ENCODE measurements at places on chromosomes 4 and X.
A peak's percentile ranks its signal among the peaks of the same experiment; 100 is the strongest.

DNA sequence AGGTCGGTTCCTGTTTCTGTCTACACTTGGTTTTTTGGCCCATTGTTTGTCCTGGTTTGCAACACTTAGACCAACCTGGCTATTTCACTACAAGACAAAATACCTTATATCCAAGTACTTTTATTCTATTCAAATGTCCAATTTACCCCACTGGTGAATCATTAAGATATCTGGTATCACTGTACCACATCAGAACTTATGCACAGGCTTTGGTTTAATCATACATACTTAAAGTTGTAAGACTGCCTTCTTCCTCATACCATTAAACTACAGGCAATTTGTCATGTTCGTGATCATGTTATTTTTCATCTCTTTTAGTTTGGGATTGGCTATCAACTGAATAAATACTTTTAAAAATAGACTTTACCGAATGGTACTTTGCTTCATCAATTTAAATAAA, 53.0 kb upstream of the ATOH1 start:
- no peak for DNase-seq

GRCh38 chr4:66911880-66912279, 633.4 kb downstream of the CENPC start:
- DNase-seq: no peak

DNA sequence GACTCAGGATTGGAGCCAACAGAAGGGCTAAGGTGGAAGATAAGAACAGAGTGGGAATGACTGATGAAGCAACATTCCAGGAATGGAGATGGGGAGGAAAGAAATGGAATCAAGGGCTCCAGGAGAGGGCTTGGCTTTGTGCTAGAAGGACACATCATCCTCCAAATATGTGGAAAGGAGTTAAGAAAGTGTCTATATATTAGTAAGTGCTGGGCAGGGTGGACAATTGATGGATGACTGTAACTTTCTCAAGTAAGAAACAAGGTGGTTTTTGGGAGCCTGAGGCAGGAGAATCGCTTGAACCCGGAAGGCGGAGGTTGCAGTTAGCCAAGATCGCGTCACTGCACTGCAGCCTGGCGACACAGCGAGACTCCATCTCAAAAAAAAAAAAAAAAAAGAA, 71.6 kb upstream of the NFKB1 start:
- DNase-seq: no peak

DNA sequence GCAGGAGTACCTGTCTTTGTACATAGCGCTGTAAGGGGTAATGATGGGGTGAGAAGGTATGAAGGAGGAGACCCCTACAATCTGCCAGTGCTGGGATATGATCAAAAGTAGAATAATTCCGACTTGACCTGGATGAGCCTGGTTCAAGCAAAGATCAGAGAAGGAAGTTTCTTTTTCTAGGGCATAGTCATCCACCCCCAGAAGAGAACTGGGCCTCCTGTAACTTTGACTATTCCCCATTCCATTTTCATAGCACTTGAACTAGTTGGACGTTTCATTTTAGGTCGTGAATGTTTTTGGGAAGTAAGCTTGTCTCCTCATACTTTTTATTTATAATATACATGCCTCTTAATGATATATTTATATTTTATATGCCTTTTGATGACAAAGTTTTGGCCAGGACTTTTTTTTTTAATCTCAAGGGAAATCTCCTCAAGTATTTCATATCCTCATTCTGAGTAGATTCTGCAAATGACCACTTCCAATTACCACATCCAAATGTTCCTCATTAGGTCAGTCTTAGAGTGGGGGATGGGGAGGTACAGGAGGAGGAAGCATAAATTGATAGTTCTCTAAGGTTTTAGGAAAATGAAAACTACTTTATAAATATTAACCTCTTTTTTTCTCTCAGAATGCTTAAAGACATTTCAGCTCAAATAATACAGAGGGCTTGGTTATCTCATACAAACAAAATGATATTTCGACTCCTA, 3.5 kb downstream of the CXorf58 start:
- no peak for DNase-seq

DNA sequence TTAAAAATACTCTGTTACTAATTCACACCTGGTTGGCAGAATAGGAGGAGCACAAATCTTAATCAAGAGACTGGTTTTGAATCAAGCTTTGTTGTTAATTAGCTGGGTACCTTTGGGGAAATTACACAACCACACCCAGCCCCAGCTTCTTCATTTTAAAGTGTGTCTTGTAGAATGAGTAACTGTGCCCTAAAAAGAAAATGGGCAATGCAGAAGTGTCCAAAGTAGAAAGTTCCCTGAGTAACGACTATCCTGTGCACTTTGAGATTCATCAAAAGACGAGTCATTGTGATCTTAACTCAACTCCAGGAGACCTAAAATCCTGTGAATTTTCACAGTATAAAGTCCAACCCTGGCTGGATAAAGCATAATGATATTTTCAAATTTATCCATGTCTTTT, 792.3 kb upstream of the HS3ST1 start:
- no peak for DNase-seq

- DNase-seq: no peak
Observed at GRCh38 chr4:176054942-176055341, 10.7 kb upstream of the WDR17 start.

DNA sequence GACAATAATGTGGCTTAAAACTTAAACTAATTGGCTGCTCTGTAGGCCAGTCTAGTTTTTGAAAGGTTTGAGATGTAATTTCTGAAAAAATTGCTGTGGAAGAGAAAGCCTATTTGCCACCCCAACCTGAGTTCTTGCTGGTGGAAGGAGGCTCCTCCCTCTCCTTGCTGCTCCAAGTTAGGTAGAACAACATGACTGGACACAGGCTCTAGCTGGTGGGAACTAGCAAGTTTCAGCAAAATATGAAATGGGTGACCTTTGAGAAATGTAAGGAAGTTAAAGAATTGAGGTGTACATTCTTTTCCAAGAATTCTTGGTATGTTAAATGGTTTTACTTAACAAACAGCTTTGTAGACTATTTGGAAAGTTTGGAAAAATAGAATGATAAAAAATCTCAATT, 8.0 kb downstream of the RPL34 start:
- DNase-seq: no peak

DNA sequence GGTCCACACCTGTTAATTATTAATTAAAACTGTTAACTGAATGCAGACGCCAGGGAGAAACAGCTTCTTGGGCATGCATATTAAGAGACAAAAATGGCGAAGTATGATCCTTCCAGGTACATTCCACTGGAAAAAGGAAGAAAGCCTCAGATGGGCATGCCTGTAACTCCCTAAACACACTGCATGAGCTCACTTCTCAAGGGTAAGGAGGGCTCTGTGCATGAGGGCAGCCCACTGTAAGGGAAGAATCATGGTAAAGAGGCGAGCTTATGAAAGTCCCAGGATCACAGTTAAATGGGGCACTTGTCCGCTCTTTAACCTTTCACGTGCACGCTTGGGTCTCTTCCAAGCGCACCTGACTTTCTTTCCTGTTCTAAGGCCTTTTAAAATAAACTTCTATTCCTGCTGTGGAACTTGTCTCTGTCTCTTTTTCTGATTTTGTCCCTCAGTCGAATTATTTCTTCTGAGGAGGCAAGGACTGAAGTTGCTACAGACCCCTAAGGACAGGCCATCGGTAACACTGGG, 321.7 kb downstream of the PPP1R2C start:
- DNase-seq: no peak

- no peak for DNase-seq
Observed at GRCh38 chr4:83230928-83231327, 53.7 kb downstream of the COQ2 start.

GRCh38 chrX:9797384-9798360, 11.4 kb downstream of the SHROOM2 start:
- DNase-seq: no peak

GRCh38 chr4:30833206-30833605, 113.0 kb downstream of the PCDH7 start:
- DNase-seq: no peak

DNA sequence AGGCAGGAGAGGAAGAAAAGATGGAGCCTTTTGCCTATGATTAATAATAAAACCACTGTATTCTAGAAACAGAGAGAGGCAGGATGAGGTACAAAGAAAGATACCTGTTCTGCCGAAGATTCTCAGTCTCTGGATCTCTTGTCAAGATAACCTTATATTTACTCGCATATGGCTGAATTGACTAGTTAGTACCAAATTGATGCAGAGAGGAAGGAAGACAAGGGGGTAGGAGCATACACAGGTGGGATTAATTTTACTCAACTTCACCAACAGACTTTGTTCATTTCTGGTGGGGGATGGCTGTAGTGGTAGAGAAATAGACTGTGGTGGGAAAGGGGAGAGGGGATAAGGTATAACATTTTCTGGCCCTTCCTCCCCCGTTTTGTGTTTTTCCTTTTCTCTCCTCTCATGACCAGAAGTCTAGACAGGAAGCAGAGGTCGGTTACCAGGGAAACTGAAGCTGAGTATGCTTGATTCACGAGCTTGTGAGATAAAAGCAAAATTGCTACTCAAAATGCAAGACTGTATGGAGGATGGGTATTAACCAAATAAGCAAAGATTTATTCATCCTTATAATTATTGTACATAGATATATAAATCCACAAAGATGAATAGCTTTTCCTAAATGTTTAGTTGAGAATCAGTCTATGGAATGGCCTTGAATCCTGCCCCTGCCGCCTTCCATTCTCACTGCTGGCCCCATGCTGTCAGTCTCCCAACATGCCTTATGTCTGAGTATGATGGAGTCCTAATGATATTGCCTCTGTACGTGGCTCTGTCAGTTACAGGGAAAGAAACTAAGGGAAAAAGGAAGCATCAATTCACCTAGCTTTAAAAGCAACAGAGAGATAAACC, 17.8 kb upstream of the PAGE2B start:
- DNase-seq: no peak

DNA sequence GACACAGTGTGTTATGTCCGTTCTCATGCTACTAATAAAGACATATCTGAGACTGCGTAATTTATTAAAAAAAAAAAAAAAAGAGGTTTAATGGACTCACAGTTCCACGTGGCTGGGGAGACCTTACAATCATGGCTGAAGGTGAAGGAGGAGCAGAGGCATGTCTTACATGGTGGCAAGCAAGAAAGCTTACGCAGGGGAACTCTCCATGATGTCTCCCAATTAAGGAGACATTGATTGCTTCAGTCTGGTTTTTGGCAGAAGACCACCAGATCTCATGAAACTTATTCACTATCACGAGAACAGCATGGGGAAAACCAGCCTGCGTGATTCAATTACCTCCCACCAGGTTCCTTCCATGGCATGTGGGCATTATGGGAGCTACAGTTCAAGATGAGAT, 221.8 kb downstream of the ASMT start:
- DNase-seq: no peak

- DNase-seq: no peak
Observed at GRCh38 chr4:25486171-25486570, 109.1 kb downstream of the ANAPC4 start.

- no peak for DNase-seq
Observed at GRCh38 chr4:70855464-70855863, 15.8 kb upstream of the GRSF1 start.

GRCh38 chr4:101074326-101074725, 273.0 kb downstream of the PPP3CA start:
- DNase-seq: no peak

DNA sequence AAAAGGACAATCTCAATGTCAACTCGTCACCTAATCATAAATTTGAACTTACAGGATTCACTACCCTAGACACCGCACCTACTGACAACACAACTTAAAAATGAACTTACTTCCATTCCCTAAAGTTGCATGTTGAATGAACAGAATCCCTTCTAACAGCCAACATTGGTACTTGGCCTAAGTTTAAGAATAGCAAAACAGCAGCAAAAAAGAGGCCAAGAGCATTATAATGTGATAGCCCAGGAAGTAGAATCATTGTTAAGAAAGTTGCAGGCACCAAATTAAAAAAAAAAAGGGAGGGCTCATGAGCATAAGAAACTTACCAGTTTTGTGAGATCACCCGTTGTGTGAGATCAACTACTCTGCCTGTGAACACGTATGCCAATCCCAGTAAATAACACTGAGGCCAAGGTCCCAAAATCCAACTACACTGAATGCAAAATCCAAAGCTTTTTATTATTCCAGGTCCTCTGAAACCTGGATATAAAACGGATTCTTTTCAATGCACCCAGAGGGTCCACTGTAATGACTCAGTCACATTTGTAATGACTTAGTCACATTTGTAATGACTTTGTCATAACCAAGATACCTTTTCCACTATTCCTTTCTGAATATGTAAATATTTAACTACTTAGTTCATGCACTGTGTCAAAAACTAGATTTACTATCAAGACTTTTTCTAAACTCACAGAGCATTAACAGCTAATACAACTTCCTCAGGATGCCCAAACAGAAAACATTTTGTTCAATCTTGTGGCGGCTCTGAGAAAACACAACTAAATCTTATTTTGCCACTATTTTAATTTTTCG, 6.8 kb downstream of the HNRNPDL start:
- no peak for DNase-seq

- peak; percentile 38 for DNase-seq
Observed at GRCh38 chr4:40194602-40195161, 2.1 kb upstream of the RHOH start.

- no peak for DNase-seq
Observed at GRCh38 chrX:94576367-94577004, 902.5 kb downstream of the FAM133A start.

GRCh38 chr4:84279678-84280077, 219.4 kb downstream of the NKX6-1 start:
- DNase-seq: no peak

GRCh38 chr4:153790962-153791551, 2.2 kb upstream of the SFRP2 start:
- DNase-seq: peak; percentile 2

DNA sequence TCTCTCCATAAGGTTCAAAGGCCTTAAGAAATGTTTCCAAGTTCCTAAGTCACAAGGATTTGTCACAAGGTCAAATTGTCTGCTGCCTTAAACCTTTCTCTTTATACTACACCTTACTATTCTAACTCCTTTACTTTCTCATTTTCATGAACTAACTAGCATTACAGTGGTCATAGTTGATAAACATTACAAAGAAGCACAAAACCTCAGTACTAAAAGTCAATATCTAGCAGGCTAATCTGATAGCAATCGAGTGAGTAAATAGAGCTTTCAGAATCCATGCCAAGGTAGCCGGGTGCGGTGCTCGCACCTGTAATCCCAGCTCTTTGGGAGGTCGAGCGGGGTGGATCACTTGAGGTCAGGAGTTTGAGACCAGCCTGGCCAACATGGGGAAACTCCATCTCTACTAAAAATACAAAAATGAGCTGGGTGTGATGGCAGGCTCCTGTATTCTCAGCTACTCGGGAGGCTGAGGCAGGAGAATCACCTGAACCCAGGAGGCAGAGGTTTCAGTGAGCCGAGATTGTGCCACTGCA, 510.0 kb downstream of the GBA3 start:
- no peak for DNase-seq

- DNase-seq: no peak
Observed at GRCh38 chr4:170014359-170015011, 11.7 kb downstream of the MFAP3L start.

- DNase-seq: no peak
Observed at GRCh38 chr4:38931125-38931524, 63.5 kb downstream of the FAM114A1 start.

Data from stimulated activated naive CD4-positive, alpha-beta T cell treated with Interleukin-2 at 50 U/mL for 16 hours (primary cell).